ENCODE measurements at places on chromosomes 4 and X.

DNA sequence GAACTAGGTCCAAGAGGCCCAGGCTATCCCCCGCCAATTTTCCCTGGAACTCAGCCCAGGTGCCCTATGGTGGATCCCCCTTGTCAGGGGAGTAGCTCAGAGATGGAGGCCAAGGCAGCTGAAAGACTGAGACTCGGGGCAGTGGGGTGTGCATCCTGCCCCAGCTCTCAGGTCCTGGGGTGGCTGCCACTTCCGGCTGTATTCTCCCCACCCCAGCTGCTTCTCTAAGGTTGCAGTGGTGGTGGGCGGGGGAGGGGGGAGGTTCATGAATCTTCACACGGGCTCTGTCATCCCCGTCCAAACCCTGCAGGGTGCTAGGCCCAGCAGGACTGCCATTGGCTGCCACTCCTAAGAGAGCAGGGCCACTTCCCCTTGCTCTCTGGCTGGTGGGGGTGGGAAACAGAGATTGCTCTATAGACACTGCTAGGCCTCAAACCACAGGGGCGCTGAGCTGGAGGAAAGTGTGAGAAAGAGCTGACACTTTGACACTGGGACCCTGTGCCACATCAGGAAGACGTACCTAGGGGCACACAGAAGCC is 1.5 kb downstream of the SASH3 start:
- DNase-seq: no peak

- DNase-seq: no peak
Observed at GRCh38 chr4:139857977-139858376, 192.4 kb downstream of the MGST2 start.

GRCh38 chrX:123184866-123185276 is 793 bp downstream of the GRIA3 start:
- no peak for DNase-seq

- no peak for DNase-seq
Observed at GRCh38 chr4:80465238-80465637, 129.7 kb downstream of the CFAP299 start.

DNA sequence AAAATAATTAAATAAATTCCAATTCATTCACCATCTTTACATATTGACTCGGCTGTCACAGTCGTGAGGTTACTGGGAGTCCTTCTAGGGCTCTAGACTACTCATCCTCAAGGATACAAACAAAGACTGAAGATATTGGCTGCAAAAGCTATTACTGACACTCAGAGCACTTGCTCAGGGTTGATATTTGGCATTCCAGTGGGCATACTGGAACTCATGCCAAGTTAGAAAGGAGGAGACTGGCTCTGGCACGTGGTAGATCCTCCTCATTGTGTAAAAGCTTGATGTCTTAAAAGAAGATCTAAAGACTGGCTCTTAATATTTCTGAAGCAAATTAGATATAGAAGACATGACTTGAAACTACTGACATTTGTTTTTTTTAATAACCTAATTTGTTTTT is 172.7 kb downstream of the GPM6A start:
- DNase-seq: no peak

DNA sequence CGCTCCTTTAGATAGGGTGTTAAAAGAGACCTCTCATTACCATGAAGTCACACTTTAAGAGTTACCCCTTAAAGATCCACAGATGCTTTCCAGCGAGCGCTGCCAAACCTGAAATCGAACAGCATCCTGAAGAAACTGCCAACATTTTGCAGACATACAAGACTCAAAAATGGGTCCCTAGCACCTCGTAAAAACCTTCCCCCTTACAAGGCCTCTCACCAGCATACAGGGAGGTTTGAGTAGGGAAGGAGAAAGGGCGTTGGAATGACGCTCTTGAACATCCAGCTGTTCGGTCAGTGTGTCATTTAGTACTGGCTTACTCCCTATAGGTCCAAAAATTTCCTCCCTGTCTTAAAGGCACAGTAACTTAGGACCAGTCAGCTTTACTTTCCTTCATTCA is 45.3 kb upstream of the PGRMC1 start:
- DNase-seq: no peak

GRCh38 chrX:119738742-119739141 is 19.6 kb upstream of the SOWAHD start:
- DNase-seq: no peak

- DNase-seq: peak; percentile 23
Observed at GRCh38 chr4:31674313-31674947, 954.3 kb downstream of the PCDH7 start.

GRCh38 chr4:102772738-102773340 is 12.1 kb upstream of the MANBA start:
- no peak for DNase-seq

DNA sequence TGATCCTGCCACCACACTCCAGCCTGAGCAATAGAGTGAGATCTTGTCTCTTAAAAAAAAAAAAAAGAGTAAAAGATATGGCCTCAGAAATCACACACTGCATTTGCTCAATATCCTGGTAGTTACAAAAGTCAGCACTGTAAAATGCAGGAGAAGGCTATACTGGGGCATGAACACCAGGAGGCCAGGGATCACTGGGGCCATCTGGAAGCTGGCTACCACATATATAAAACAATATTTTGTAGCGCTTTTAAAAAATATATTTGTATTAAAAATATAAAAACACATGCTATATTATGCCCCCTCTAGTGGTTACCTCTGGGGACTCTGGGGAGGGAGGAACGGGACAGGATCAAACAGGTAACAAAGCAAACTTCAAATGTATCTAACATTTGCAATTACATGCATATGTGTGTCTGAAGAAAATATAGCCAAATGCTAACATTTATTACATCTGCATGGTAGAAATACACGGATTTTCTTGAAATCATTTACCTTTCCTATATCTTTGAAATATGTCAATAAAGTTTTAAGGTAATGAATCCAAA is 4.0 kb downstream of the C4orf46 start:
- DNase-seq: peak; percentile 39

DNA sequence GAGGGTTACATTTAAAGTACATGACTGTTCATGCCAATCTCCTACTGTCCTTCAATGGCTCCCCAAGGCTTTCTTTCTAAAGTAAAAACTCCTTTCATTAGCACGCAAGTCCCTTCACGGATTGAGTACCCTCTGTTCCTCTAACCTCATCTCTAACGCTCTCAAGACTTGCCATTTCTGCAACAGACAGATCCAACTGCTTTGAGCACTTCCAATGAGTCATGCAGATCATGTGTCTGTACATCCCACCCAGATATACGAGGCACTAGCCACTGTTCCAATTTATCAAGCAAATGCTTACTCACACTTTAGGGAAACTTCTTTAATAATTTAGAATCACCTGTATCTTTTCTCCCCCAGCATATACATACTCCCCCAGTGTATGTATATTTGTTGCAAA is 332.5 kb upstream of the ZFP42 start:
- no peak for DNase-seq

- DNase-seq: no peak
Observed at GRCh38 chrX:108298165-108298602, 140.0 kb downstream of the COL4A6 start.

Measured in SW 1271 (cell line).